ENCODE measurements at places on chromosomes 1 and 21.
A peak's percentile ranks its signal among the peaks of the same experiment; 100 is the strongest.

GRCh38 chr1:185463433-185463832 lies 146.4 kb upstream of the IVNS1ABP start:
- no peak overlapping the region for H3K4me3 ChIP-seq
- H3K4me1 ChIP-seq, result peaks cover 2% of the 10 kb centered on the region
- no peak for DNase-seq
- no peak overlapping the region for H3K27ac ChIP-seq
- H3K36me3 ChIP-seq, result no peaks in the 10 kb centered on the region
- H3K27me3 ChIP-seq, result peaks cover 7% of the 10 kb centered on the region

GRCh38 chr1:116693759-116694480 lies 26.4 kb upstream of the IGSF3 start:
- H3K4me3 ChIP-seq, result no peak overlapping the region
- H3K36me3 ChIP-seq, result no peaks in the 10 kb centered on the region
- DNase-seq, result no peak
- peaks cover 6% of the 10 kb centered on the region for H3K27me3 ChIP-seq
- H3K4me1 ChIP-seq, result no peaks in the 10 kb centered on the region
- no peak overlapping the region for H3K27ac ChIP-seq

GRCh38 chr21:25491267-25491666 lies 116.0 kb downstream of the MRPL39 start:
- DNase-seq, result no peak
- H3K27ac ChIP-seq, result no peak overlapping the region
- no peak overlapping the region for H3K4me3 ChIP-seq
- peaks cover 2% of the 10 kb centered on the region for H3K36me3 ChIP-seq

- no peaks in the 10 kb centered on the region for H3K4me1 ChIP-seq
- peaks cover 35% of the 10 kb centered on the region for H3K27me3 ChIP-seq
- no peak for DNase-seq
- H3K36me3 ChIP-seq, result no peaks in the 10 kb centered on the region
Observed at GRCh38 chr1:9047019-9047418, 20.8 kb upstream of the SLC2A7 start.

GRCh38 chr1:17027403-17027802 lies 15.7 kb upstream of the ATP13A2 start:
- H3K4me1 ChIP-seq, result no peaks in the 10 kb centered on the region
- no peak overlapping the region for H3K27ac ChIP-seq
- no peaks in the 10 kb centered on the region for H3K27me3 ChIP-seq
- H3K36me3 ChIP-seq, result peaks cover 31% of the 10 kb centered on the region
- DNase-seq, result no peak
- no peak overlapping the region for H3K4me3 ChIP-seq

- DNase-seq, result no peak
- H3K4me3 ChIP-seq, result no peak overlapping the region
- H3K36me3 ChIP-seq, result no peaks in the 10 kb centered on the region
- no peak overlapping the region for H3K27ac ChIP-seq
- no peaks in the 10 kb centered on the region for H3K4me1 ChIP-seq
- peaks cover 8% of the 10 kb centered on the region for H3K27me3 ChIP-seq
Observed at GRCh38 chr1:219330669-219331068, 157.0 kb downstream of the LYPLAL1 start.

- H3K27me3 ChIP-seq, result no peaks in the 10 kb centered on the region
- DNase-seq, result no peak
- H3K36me3 ChIP-seq, result no peaks in the 10 kb centered on the region
- no peak overlapping the region for H3K27ac ChIP-seq
- H3K4me1 ChIP-seq, result peaks cover 27% of the 10 kb centered on the region
Observed at GRCh38 chr1:234540404-234540762, 61.4 kb upstream of the TARBP1 start.

- H3K27me3 ChIP-seq, result peaks cover 3% of the 10 kb centered on the region
- no peak overlapping the region for H3K27ac ChIP-seq
- no peak for DNase-seq
Observed at GRCh38 chr1:205584732-205585131, 47.1 kb downstream of the ELK4 start.

GRCh38 chr1:232038706-232039677 lies 412.4 kb downstream of the DISC1 start:
- H3K36me3 ChIP-seq, result no peaks in the 10 kb centered on the region
- DNase-seq, result no peak
- no peaks in the 10 kb centered on the region for H3K27me3 ChIP-seq

GRCh38 chr1:58862728-58863385 lies 79.0 kb upstream of the JUN start:
- H3K27ac ChIP-seq, result no peak overlapping the region
- H3K4me1 ChIP-seq, result peaks cover 16% of the 10 kb centered on the region
- H3K27me3 ChIP-seq, result peaks cover 2% of the 10 kb centered on the region
- no peak overlapping the region for H3K4me3 ChIP-seq

- no peak for DNase-seq
- peak overlapping the region; percentile 84 for H3K27ac ChIP-seq
- peak overlapping the region; percentile 54 for H3K4me3 ChIP-seq
- no peaks in the 10 kb centered on the region for H3K36me3 ChIP-seq
- peaks cover 73% of the 10 kb centered on the region for H3K4me1 ChIP-seq
- no peaks in the 10 kb centered on the region for H3K27me3 ChIP-seq
Observed at GRCh38 chr1:39190096-39190495, 14.4 kb upstream of the MACF1 start.

- H3K36me3 ChIP-seq, result no peaks in the 10 kb centered on the region
- H3K27ac ChIP-seq, result no peak overlapping the region
- H3K4me3 ChIP-seq, result no peak overlapping the region
Observed at GRCh38 chr1:61463220-61463619, 261.7 kb downstream of the TM2D1 start.

- no peaks in the 10 kb centered on the region for H3K4me1 ChIP-seq
- peaks cover 5% of the 10 kb centered on the region for H3K27me3 ChIP-seq
- no peak overlapping the region for H3K4me3 ChIP-seq
- peak; percentile 23 for DNase-seq
- no peaks in the 10 kb centered on the region for H3K36me3 ChIP-seq
- no peak overlapping the region for H3K27ac ChIP-seq
Observed at GRCh38 chr1:223628233-223629125, 37.0 kb downstream of the CAPN8 start.

DNA sequence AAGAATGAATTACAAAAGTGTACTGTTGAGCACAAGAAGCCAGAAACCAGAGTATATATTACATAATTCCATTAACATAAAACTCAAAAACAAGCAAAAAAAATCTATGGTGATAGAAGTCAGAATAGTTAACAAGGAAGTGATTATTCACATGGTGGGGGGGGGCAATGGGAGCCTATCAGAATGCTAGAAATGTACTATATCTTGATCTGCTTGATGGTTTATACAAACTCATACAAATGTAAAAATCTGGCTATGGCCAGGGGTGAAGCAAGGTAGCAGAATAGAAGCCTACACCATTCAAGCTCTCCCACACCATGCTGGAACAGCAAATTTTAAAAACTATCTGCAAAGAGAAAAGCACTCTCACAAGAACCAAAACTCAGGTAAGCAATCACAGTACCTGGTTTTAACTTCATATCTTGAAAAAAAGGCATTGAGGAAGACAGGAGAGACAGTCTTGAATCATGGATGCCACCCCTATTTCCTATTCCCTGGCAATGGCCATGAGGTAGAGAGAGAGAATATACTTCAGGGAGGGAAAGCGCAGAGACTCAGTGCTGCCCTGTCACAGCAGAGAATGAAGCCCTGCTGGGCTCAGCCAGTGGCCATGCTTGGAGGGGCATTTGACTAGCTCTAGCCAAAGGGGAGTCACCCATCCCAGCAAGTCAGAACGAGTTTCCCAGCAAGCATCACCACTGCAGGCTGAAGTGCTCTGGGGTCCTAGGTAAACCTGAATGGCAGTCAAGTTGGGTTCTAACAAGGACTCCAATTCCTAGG lies 73.8 kb downstream of the CDC42BPA start:
- H3K27ac ChIP-seq, result no peak overlapping the region
- peaks cover 3% of the 10 kb centered on the region for H3K4me1 ChIP-seq
- H3K27me3 ChIP-seq, result peaks cover 14% of the 10 kb centered on the region
- H3K36me3 ChIP-seq, result no peaks in the 10 kb centered on the region
- H3K4me3 ChIP-seq, result no peak overlapping the region

GRCh38 chr1:31797216-31797615 lies 18.6 kb downstream of the SPOCD1 start:
- no peak overlapping the region for H3K27ac ChIP-seq
- H3K36me3 ChIP-seq, result no peaks in the 10 kb centered on the region
- no peak overlapping the region for H3K4me3 ChIP-seq

- no peak overlapping the region for H3K4me3 ChIP-seq
- H3K27ac ChIP-seq, result no peak overlapping the region
- peaks cover 91% of the 10 kb centered on the region for H3K27me3 ChIP-seq
- no peaks in the 10 kb centered on the region for H3K36me3 ChIP-seq
Observed at GRCh38 chr1:213979751-213980586, 7.8 kb upstream of the PROX1 start.

All from T-helper 2 cell treated with Interferon-gamma antibody and Interleukin-4, amounts not matched to agents 5 μg/mL and 100 μg/mL, for 36 hours (primary cell).